ENCODE measurements at places on chromosomes 3 and 15.
A peak's percentile ranks its signal among the peaks of the same experiment; 100 is the strongest.

GRCh38 chr3:194505791-194506415 lies 19.1 kb upstream of the ATP13A3 start:
- no peak for DNase-seq

- DNase-seq = no peak
Measured at GRCh38 chr3:109353057-109353456, 15.7 kb upstream of the DPPA4 start.

DNA sequence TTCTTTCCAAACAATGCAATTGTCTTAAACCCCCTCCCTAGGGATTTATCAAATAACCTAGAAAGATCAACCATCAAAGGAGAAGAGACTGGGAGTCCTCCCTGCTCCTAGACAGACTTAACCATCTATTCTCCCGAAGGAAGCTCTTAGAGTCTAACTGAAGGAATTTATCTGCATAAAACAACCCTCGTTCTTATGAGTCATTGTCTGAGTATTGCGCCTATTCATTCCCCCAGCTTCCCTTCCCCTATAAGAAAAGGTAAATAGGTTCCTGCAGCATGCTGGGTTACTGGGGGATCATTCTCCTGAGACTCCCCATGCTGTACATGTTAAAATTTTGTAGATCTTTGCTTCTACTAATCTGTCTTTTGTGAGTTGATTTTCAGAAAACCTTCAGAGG lies 412.7 kb downstream of the OCA2 start:
- DNase-seq = peak; percentile 94

DNA sequence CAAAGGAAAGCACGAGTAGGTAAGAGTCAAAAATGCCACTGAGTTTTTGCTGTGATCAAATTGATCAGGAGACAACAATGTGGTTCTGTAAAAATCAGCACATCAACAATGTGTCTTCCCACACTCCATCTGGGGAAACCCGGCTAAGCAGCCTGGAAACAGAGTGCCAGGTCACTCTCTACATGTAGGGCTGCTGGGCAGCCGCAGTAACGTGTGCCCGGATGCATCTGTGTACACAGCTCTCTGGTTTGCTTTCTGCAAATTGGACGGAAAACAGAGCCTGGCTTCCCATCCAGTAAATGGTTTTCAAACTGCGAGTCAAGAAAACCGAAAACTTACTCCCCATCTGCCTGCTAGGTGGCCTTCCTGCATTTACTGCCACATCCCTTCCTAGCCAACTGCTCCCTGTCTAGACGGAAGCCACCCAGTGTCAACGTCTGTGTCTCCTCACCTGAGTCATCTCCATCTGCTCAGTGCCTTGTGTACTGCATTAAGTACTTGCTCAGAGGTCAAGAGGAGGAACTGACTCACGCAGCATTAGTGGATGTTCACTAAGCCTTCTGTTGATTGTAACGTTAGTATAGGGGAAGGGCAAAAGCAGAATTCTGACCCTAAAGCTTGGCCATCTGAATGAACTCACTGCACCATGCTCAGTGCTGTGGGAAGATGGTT lies 124.1 kb downstream of the TJP1 start:
- DNase-seq = peak; percentile 57

GRCh38 chr3:138881233-138881632 lies 46.5 kb upstream of the PIK3CB start:
- DNase-seq = no peak

- DNase-seq = peak; percentile 90
Measured at GRCh38 chr3:170740726-170741591, 129.0 kb downstream of the RPL22L1 start.

DNA sequence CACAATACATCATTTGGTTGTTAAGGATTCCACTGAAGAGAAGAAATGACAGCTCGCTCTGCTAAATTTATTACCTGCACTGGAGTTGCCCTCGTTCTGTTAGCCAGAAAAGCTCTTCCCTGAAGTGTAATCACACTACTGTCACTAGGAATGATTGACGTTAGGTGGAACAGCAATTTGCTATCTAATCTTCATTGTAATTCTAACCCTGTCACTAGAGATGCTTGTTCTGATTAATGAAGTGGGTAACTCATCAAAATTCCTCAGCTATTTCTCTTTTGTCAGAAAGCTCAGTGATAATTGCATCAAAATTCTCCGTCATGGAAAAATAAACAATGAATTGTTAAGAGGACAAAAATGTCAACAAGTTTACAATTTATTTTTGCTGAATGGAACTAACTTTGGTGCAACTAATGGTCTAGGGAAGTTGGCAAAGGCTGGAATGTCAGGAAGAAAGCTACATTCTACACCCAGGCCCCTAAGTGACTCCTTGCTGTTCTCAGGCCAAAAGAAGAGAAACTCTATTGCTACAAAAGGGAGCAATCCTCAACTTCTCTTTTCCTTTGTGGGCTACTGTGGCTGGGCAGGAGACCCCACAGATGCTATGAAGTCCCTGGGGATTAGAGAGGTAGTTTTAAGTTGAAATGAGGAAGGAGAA lies 34.1 kb downstream of the CCDC191 start:
- DNase-seq = peak; percentile 2

DNA sequence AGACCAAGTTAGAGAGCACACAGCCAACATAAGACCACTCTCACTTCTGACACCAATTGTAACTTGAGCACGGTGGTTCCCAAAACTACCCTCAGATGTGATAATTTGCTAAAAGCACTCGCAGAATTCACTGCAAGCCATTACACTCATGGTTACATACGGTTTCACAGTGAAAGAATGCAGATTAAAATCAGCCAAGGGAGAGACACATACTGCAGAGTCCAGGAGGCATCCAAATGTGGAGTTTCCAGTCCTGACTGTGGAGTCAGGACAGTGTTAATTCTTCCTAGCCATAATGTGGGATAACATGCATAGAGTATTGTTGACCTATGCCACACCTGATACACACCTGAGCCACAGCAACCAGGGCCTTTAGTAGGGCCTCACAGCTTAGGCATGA lies 956.4 kb downstream of the NTRK3 start:
- DNase-seq = peak; percentile 30

GRCh38 chr3:183269345-183269744 lies 16.3 kb downstream of the B3GNT5 start:
- no peak for DNase-seq

DNA sequence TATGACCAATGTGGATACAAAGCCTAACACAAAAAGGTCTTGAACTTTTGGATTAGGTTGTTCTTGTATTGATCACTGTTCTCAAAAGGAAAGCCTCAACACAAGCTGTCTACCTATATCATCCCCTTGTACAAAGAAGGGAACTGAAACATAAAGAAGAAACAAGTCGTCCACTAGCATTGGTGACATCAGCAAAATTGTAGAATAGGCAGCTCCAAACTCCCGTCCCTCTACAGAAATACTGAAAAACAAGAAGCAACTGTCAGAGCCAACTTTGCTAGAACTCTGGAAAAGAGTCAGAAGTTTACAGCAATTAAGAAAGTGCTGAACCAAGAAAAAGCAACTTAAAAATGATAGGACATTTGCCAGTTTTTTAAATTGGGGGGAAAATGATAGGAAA lies 7.5 kb upstream of the NR1I2 start:
- DNase-seq = no peak

- DNase-seq = no peak
Measured at GRCh38 chr3:181718987-181719911, 7.5 kb downstream of the SOX2 start.

GRCh38 chr3:22106213-22106896 lies 355.3 kb upstream of the ZNF385D start:
- DNase-seq = no peak

DNA sequence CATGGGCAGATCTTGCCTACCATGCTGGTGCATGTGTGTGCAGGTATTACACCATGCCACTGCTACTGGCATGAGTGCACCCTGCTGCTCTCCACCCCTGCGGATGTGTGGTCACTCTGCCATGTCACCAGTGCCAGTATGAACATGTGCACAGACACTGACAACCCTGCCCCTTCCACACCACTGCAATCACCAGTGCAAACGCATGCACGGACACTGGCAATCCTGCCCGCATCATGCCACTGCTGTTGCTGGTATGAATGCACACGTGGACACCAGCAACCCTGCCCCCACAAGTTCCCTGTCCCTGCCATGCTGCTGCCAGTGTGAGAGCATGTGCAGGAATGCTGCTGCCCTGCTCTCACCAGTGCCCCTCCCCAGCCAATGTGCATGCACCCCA lies 24.8 kb upstream of the TUBGCP5 start:
- no peak for DNase-seq
